ENCODE measurements at places on chromosomes 3 and 15.

DNA sequence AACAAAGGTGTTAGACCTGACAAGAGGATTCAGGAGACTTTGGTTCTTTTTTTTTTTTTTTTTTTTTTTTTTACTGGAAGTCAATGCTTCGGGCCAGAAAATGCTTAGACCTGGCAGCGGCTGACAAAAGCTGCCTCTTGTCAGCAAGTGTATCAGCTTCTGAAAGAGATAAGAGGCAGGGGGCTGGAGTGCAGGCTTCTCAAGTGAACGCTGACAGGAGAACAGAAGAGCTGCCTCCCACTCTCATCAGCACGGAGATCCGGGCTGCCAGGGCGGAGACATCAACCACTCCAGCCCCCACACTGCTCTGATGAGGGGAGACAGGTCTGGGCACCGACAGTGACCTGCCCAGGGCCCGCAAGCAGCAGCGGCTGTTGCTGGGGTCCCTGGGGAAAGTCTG lies 9.4 kb upstream of the SCN5A start:
- DNase-seq = no peak

DNA sequence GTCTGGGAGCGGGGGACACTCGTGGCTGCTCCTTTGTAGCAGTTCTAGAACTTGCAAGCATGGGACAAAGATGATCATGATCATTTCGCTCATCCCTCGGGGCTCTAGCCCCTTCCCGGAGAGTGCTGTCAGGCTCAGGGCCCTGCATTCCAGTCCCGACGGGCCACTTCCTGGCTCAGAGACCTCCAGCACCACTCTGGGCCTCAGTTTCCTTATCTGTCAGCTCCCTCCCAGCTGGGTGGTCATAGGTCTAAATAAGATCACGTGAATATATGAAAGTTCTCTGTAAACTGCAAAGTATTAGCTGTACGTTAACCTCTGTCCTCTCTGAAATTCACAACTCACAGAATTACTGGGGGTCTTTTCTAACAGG lies 52.8 kb upstream of the SLC6A11 start:
- no peak for DNase-seq

DNA sequence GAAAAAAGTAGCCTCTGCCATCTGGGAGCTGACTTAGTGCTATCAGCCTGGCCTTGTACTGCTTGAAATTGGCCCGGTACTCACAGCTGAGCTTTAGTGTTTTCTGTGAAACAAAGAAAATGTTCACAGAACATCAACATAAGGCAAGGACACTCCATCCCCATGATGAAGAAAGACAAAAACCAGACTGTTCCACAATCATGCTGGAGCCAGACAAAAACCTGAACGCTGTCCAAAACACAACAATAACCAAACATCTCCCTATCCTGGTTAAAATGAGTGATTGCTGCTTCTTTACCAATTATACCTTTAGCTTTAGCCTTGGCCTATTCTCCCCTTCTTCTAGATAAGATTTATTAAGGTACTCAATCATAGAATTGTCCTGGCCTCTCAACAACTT lies 153.9 kb downstream of the CPNE4 start:
- DNase-seq = no peak

GRCh38 chr15:83784975-83785374 lies 131.1 kb downstream of the ADAMTSL3 start:
- no peak for DNase-seq

GRCh38 chr3:6542795-6543194 lies 318.1 kb upstream of the GRM7 start:
- no peak for DNase-seq

DNA sequence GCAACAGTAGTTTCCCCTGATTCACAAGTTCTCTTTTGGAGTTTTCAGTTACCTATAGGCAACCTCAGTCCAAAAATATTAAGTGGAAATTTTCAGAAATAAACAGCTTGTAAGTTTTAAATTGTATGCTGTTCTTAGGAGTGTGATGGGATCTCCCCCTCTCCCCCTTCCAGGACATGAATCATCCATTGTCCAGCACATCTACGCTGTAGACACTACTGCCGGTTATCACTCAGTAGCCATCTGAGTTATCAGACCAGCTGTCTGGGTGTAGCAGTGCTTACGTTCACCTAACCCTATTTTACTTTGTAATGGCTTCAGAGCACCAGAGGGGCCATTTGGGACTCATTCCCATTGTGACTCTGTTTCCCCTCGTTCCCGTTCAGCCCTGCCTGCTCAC lies 96.7 kb upstream of the PLXNA1 start:
- DNase-seq = no peak

- no peak for DNase-seq
Observed at GRCh38 chr3:110296885-110297284, 774.7 kb upstream of the NECTIN3 start.

- DNase-seq = no peak
Observed at GRCh38 chr3:179244878-179245277, 6.0 kb downstream of the KCNMB3 start.

DNA sequence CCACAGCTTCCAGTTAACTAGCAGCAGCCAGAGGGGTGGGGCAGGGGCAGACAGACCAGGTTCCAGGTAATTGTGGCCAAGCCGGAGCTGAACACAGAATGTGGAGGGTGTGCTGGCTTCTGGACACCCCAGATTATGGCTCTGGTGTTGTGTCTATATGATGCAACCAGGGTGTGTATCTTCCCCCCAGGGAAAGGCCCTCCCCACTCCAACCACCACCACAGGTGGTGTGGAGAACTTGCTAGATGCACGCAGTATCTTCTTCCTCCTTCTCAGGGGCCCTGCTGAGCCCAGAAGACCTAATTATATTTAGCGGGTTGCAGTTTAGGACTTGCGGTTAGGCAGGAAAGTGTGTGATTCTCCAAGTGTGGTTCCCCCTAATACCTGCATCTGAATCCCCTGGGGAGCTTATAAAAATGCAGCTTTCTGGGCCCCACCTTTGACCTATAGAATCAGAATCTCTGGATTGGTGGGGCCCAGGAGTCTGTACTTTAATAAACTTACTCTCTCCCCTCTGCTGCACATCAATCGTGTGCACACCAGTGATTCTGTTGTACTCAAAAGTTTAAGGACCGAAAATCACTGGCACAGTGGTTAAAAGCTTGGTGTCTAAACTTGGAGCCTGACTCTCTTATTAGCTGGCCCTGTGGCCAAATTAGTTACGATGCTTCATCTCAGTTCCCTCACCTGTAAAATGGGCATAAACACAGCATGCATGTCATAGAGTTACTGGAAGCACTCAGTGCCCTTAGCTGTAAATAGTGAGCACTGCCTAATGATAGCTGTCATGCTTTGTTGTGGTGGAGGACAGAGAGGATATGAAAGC lies 379.1 kb upstream of the PROK2 start:
- DNase-seq = peak; percentile 1

- no peak for DNase-seq
Observed at GRCh38 chr3:184380627-184381260, 890 bp downstream of the CHRD start.

GRCh38 chr3:111249421-111249820 lies 177.8 kb downstream of the NECTIN3 start:
- no peak for DNase-seq

All from GDM1 (cell line).